Mesothelial cell of epicardium (in vitro differentiated cells): ENCODE measurements at places on chromosomes 2 and 18. TPM values are rescaled to one million over a fixed set of nuclear protein-coding genes. Genes with fewer than 3 reads are reported as not detected.

- no peak for DNase-seq
Measured at GRCh38 chr2:134252092-134252750, 1.7 kb upstream of the MGAT5 start.

GRCh38 chr2:65656160-65656718 lies 223.8 kb upstream of the SPRED2 start:
- no peak for DNase-seq

DNA sequence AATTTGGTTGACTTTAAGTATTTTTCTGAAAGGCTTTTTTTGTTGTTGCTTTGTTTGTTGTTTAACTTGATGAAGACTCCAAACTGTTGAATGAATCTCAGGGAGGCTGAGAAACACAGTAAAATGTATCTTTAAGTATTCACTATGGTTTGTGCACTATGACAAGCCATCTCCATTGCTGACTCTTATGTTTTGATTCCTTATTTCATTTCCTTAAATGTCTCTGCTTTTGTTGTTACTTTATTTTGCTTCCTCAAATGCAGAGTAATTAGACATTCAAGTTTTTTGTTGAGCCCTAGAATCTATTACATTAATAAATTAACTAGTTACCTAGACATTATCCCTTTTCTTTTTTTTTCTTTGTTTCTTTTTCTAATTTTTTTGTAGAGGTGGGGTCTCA lies 46.3 kb upstream of the SLC39A10 start:
- no peak for DNase-seq

DNA sequence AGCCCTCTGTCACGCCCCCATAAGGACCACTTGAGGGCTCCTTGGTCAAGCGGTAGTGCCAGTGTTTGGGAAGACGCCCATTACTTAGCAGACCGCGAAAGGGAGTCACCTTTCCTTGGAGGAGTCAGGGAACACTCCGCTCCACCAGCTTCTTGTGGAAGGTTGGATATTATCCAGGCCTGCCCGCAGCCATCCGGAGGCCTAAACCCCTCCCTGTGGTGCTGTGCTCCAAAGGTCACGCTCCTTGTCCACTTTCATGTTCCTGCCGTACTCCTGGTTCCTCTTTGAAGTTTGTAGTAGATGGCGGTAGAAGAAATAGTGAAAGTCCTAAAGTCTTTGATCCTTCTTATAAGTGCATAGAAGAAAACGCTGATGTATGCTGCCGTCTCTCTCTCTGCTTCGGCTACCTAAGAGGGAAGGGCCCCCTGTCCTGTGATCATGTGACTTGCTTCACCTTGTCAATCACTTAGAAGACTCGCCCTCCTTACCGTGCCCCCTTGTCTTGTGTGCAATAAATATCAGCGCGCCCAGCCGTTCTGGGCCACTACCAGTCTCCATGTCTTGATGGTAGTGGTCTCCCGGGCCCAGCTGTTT lies 1.7 kb upstream of the CATIP start:
- no peak for DNase-seq

- DNase-seq, result no peak
Measured at GRCh38 chr2:222268311-222268990, 30.3 kb downstream of the PAX3 start.

DNA sequence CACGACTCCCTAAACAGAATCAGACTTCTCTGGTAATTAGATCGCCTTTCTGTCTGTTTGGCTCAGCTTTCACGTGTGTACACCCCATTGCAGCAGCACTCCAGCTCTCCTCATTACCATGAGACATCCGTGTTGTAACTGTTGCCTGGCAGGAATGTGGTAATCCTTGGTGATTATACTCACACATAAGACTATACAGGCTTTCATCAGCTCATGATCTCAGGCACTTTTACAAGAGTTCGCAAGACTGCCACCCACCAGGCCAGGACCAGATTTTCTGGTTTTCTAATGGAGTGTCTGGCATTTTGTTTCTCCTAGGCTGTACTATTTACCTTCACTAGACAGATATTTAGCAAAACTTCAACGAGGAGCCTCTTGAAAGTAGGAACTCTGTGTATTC lies 50.2 kb downstream of the ACVR1 start:
- no peak for DNase-seq

DNA sequence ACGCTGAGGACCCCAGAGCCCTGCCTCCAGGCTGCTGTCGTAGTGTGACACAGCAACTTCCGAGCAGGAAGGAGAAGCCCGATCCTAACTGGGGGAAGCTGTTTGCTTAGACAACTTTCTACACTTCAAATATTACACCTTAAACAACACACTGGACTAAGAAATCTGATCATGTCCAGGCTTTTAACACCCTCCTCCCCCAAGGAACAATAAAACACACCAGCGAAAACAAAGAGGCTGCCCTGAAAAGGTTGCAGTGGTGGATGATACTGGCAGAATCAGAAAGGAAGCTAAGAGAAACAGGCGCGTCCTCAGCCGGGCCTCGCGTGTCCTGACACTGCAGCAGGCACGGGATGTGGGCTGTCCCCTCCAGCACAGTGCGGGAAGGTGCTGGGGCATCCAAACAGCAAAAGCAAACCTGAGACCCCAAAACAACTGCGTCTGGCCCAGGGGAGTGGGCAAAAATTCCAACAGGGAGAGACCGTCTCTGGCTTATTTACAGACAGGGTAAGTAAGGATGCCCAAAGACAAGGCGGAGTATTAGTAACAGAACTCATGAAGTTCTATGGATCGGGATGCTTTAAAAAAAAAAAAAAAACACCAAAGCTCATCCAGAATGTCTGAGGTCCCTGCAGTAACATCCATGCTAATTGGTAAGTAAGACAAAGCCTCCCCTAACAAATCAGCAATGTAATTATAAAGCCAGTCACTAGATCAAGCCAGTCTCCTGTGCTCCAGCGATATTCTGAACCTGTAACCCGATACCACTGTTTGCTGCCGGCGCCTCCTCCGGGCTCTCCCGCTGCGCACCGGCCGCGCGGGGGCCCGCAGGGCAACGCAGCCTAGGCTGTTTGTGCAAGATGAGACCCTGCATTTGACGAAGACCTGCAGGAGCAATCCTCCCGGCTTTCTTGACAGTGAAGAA lies 9.0 kb downstream of the SERTAD2 start:
- no peak for DNase-seq

GRCh38 chr2:89850481-89850880 lies 1159.0 kb downstream of the RPIA start:
- DNase-seq, result no peak

DNA sequence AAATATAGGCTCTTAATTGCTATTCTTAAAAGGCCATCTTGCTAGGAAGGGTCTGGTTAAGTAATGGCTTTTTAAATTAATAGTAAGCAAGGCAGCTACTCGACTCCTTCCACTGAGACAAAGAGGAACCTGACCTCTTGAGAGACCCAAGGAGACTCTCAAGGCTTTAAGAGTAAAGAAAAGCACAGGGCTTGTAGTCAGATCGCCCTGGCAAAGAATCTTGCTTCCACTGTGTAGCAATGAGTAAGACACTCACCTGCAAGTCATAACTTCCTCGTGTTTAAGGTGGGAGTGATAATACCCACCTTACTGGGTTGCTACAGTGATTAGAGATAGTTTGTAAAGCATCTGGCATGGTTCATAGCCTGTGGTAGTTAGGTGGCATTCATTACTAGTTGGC lies 274.5 kb downstream of the TSN start:
- no peak for DNase-seq

DNA sequence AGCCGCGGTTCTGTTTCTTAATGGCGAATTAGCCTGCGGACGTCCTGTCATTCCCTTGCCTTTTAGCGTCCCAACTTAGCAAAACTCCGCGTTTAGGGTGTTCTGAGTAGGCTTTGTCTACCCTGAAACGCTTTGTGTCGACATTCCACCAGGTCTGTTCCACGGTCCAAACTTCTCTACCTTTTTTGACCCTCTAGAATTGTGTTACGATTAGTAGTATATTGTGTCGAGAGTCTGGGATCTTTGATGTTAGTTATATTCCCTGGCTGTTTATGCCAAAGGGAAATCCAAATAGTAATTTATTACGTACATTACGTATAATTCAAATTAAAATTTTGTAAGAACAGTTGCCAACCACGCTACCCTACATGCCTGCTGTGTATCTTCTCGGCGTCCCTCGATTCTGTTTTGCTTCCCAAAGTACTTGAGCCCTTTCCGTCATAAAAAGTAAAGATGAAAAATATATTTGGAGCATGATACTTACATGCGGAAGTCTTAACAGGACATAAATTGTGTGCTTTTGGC lies 495 bp upstream of the TTC32 start:
- DNase-seq, result no peak

GRCh38 chr2:160910681-160911080 lies 249.5 kb upstream of the TANK start:
- no peak for DNase-seq

- DNase-seq, result no peak
Measured at GRCh38 chr18:56238576-56238975, 399.8 kb downstream of the TXNL1 start.

DNA sequence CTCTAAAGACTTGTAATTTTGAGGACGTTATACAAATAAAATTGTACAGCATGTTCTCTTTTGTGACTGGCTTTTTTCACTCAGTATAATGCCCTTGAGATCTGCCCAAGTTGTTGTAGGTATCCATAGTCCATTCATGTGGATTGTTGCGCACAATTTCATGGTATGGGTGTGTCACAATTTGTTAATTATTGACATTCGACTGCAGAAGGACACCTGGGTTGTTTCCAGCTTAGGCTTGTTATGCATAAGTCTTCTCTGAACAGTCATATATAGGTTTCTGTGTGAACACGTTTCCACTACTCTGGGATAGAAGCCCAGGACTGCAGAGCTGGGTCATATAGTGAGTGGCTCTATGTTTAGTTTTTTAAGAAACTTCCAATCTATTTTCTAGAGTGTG lies 800.8 kb upstream of the SALL3 start:
- no peak for DNase-seq

GRCh38 chr2:71606244-71606643 lies 152.9 kb downstream of the DYSF start:
- DNase-seq, result no peak

DNA sequence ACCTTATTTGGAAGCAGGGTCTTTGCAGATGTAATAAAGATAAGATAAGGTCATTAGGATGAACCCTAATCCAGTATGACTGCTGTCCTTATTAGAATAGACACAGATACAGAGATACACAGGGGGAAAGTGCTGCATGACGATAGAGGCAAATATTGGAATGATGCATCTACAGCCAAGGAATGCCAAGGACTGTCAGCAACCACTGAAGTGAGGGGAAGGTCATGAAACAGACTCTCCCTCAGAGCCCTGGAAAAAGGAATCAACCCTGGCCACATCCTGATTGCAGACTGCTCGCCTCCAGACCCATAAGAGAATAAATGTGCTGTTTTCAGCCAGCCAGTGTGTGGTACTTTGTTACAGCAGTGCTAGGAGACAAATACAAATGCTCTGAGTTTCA lies 14.8 kb downstream of the TMEM237 start:
- DNase-seq, result no peak

DNA sequence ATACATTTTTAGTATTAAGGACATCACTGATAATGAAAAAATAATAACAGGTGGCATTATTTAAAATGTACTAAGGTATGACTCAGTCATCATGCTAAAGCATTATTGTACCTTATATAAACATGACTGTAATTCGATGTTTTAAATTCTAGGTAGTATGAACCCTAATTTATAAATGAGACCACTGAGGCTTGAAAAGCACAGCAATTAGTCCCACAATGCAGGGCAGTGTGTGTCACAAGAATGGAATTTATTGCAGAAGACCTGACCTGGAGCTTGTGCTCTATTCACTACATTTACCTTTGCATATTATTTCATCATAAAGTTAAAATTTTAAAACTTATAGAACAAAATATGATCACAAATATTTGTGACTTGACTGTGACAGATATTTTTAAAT lies 358.5 kb upstream of the DSEL start:
- no peak for DNase-seq

- DNase-seq, result no peak
Measured at GRCh38 chr2:113692698-113693428, 63.6 kb downstream of the SLC35F5 start.

DNA sequence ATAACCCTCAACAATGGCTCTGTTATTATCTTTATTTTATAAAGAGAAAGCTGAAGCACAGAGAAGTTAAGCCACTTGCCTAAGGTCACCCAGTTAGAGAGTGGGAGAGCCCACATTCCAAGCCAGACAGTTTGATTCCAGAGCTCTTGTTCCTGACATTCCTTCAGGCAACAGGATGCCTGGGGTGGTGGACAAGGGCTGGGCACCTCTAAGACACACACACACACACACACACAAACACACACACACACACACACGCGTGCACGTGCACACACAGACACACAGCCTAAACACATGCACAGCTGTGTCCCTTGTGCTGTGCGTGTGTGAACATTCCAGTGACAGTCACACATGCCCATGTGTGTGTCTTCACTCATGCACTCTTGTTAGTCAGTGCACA lies 26.4 kb downstream of the CELF4 start:
- DNase-seq, result no peak

DNA sequence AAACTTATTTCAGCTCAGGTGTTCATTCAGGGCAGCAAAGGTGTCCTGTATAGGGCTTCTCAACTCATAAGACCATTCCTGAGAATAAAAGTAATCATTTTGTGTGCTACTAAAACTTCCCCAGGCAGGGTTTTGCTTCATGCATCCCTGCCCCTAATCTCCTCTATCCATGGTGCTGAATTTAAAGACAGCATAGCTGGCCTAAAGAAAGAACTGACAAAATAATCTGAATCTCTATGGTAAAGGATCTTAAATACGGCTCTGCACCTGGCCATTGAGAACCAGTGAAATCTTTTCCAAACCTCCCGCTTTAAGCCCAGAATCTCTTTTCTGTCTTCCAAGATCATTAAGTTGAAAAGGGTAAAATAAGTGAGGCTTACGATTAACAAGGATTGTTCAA lies 292.1 kb upstream of the KLHL29 start:
- DNase-seq, result no peak

DNA sequence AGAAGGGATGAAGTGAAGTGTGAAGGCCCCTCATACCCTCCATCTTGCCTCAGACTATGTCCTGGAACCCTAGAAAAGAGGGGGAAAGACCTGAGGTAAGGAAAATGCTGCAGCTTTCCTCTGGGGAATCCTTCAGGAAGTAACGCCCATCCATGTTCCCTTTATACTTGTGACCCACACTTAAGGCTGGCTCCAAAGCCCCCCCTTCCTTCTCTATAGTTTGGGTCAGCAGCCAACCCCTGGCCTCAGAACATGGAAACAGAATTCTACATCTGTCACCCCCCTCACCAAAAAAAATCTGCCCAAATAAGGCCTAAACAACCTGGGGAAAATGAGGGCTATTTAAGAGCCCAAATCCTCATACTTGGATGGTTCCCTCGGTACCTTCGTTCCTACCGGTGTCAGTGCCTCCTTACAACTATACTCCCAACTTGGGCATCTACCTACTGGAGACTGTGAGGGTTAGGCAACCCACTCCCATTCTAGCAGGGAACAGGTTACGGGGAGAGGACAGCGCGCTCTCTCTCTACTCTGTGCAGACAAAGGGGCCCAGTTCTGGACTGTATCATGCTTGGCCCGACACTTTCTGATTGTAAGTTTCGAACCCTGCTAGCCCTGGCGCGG lies 689 bp downstream of the OST4 start:
- DNase-seq, result no peak

- no peak for DNase-seq
Measured at GRCh38 chr18:9684881-9685614, 23.1 kb upstream of the RAB31 start.

GRCh38 chr2:218569661-218570500 lies 1.2 kb downstream of the CNOT9 start:
- DNase-seq, result no peak

GRCh38 chr2:177326591-177326990 lies 62.1 kb upstream of the NFE2L2 start:
- no peak for DNase-seq

Gene MAP3K19
- total RNA-seq, result not detected in 3 replicates

Gene FOXI3
- total RNA-seq, result 0.24 to 0.40 TPM (median 0.27 TPM) in 3 replicates

Gene SYT4
- 0.74 to 1.2 TPM (median 1.0 TPM) in 3 replicates for total RNA-seq

Gene RNF152
- 19.0 to 28.6 TPM (median 25.7 TPM) in 3 replicates for total RNA-seq

Gene TBR1
- total RNA-seq, result 0.09 to 0.13 TPM in 2 of 3 replicates, not detected in the other

Gene PROC
- total RNA-seq, result 0.24 to 0.25 TPM (median 0.25 TPM) in 3 replicates

Gene CNDP1
- 0.40 to 0.75 TPM (median 0.41 TPM) in 3 replicates for total RNA-seq

Gene KLF7
- total RNA-seq, result 16.2 to 17.8 TPM (median 16.9 TPM) in 3 replicates
